NCI-H2227 treated with DMSO at 0.1 percent for 48 hours (cell line): ENCODE measurements at places on chromosomes 1 and 21.

DNA sequence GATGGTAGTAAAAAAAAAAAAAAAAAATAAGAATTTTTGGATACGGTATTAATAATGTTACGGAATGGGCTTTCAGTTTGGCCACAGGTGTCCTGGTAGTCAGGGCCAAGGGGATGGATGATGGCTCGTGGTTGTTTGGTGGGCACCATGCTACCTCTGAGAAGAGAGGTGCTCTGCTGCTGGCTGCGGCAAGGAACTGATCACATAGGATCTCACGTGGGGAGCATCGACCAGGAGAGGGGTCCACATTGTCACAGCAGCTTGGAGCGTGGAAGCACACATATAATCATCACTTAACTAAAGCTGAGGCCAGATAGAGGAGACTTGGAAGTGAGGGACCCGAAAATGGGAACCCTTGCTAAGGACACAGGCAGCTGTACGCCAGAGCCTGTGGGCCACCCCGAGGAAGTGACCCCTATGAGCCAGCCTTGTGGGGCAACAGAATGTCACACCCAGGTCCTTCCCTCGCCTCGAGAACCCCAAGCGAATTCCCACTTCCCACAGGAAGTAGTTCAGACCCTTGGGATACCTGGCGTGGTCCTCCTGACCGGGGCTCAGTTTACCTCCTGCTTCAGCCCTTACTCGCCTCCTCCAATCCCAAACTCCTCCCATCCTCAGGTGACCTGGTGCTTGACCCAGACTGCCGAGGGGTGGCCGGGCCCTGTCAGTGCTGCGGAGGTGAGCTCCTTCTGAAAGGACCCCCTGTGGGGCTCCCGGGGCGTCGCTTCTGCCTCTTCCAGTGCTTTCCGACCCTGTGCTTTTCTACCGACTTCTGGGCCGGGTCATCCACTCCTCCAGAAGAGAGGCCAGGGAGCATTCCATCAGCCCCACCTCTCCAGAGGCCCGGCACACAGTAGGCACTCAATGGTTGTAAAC is 222.0 kb downstream of the CAMTA1 start:
- no peak for DNase-seq

- DNase-seq = peak; percentile 70
Observed at GRCh38 chr21:34126269-34126668, 52.9 kb downstream of the MRPS6 start.

DNA sequence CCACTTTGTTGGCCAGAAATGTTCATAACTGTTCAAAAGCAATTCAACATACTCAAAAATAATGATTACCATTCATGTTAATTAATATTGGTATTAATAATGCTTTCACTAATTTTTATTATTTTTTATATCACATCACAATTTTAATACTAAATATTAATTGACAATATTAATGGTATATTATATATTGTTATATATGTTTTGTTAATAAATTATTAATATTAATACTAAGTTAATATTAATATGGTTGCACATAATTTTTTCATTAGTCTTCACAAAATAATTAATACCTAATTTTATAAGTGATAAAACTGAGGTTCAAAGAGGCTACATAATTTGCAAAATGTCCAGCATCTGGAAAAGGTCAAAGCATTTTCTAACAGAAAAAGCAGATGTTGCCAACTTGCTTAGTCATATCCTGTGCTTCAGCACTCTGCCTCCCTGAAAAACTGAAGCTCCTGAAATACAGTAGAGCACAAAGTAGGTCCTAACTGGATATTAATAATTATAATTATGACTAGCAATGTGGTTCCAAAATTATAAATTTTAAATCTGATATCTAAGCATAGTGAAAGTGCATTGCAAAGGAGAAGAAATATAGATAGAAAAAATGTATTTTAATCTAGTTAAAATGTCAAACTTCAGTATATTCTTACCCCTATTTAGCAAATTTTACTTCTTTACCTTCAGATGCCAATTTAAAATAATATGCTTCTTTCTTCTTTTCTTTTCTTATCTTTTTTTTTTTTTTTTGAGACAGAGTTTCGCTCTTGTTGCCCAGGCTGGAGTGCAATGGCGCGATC is 123.2 kb upstream of the TNFSF4 start:
- no peak for DNase-seq

DNA sequence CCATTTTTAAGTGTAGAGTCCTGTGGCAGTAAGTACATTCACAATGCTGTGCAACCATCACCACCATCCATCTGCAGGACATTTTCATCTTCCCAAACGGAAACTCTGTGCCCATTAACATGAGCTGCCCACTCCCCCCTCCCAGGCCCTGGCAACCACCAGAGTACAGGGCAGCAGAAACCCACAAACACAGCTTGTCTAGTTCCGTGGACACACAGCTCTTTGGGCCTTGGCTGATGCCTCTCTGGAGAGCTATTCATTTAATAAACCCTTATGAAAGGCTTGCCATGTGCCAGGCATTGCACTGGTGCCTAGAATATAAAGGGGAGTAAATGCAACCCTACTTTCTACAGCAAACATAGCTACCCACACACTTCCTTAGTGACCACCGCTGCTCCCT is 28.0 kb downstream of the STUM start:
- no peak for DNase-seq

DNA sequence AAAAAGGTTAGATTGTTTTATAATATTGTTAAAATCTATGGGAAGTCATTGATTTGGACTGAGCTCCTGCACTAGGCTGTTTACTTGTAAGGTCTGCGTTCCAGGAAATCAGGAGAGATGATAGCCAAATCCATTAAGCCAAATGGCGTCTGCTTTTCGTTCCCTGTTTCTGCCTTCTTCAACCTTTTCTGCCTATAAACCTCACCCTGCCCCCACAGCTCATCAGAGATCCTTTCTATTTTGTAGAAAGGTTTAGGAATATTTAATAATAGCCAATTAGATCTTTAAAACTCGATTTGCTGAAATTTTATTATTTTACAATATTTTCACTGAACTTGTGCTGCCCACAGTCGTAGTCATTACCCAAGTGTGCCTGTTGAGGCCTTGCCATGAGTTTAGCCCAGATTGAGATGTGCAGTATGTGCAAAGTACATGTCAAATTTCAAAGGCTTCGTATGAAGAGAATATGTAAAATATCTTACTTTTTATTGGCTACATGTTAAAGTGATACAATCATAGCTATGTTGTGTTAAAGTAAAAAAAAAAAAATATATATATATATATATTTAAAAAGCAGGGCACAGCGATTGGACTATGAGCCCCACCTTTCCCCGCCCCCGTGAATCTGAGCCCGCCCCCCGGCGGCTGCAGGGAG is 444 bp upstream of the IARS2 start:
- DNase-seq = no peak

- DNase-seq = no peak
Observed at GRCh38 chr1:201905234-201905890, 16.7 kb downstream of the SHISA4 start.

DNA sequence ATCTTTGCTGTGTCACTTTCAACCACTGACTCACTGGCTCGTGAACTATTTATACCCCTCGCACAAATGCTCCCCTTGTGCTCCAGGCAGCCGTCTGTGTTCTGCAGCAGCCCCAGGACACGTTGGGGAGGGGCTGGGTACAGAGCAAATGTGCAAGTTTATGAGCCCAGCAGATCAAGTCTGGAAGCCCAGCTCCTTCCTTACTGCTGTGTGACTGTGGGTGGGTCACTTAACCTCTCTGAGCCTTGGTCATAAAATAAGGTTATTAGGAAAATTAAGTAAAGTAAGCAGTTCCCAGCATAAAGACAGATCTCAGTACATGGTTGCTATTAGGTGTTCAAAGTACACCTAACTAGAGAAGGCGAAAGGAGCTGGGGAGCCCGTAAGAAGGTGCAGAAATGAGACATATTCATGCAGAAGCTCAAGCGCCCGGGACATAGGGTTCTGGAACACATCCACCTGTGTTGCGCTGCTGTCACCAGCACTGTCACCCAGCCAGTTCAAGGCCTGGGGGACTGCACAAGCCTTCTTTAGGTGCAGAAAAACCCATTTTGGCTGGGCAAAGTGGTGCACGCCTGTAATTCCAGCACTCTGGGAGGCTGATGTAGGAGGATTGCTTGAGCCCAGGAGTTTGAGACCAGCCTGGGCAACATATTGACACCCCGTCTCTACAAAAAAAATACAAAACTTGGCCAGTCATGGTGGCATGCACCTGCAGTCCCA is 13.8 kb downstream of the EFHD2 start:
- DNase-seq = no peak

DNA sequence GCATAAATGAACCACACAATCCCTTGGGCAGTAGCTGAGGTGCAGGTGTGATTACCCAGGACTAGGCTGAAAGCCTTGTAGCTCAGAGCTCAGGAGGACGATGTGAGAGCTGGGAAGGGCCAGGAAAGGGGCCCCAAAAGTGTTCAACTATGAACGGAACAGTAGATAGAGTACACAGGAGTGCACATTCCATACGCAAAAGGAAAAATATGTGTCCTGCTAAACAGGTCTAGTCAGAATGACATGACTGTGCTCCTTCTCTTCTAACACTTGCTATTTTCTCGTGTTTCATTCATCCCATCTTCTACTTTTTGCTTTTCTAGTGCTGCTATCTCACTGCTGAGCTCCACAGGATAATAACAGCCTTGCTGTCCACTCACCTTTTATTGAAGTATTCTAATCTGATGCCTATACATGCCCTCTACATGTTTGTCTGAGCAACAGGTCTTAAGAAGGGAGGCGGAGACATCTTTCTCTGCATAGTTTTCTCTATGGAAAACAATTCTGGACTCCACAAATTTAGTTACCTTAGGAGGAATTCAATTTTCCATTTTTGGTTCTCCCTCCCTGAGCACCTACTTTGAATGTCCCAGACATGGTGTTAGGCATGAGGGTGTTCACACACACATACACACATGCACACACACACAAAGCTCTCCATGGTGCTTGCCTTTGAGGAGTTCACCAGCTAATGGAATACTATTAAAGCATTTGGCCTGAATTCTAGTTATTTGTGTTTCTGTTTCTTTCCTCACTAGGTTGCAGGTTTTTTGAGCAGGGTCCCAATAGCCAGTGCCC is 3.4 kb downstream of the S100A10 start:
- DNase-seq = no peak

- no peak for DNase-seq
Observed at GRCh38 chr21:45572231-45572630, 30.0 kb upstream of the SLC19A1 start.

DNA sequence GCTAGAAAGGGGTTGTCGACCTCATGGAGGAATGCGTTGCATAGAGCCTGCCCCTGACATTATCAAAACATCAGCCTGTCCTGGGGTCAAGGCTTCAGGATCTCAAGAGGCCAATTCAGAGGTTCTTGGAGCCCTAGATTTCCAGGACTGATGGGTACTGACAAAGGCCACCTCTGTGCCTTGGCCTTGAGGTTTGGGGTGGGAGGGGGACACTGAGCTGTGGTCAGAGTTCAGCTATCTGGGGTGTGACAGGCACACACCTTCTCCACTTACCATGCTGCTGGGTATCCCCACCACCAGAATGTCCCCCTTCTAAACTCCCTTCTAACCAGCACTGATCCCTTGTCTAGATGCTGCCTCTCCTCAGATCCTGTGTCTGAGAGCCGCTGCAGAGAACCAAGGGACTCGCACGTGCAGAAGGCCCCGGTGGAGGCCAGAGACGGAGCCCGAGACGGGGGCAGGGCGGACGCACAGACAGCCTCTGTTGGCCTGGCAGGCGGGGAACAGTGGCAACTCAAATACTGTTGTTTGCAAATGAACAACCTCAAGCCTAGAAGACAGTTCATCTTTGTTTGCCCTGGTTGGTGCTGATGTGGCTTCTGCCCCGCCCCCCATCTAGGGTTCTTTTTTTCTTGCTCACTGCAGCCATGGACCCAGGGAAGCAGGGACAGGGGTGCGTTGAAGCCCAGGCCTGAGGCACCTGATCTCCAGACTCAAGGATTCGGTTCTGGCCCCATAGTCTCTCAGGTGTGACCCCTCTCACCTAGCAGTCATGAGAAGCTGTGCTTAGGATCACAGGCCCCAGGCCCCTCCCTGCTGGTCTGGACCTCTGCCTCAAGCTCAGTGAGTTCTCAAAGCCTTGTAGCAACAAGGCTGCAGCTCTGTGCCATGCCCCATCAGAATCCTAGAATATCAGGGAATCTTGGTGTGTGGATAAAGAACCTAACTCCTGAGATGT is 28.1 kb upstream of the CSF1 start:
- DNase-seq = no peak

DNA sequence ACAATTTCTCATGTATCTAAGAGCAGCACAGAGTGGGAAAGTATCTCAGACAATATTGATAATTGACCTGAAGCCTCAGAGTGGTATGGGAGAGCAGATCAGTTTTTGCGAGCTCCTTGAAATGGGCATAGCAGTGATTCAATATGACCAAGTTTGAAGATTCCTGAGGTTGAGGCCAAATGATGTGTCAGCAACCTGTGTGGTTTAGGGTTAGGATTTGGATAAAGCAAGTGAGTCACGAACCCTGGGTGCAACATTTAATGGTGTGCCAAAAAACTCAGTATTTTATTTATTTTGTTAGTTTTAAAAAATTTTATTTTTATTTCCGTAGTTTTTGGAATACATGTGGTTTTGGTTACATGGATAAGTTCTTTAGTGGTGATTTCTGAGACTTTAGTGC is 92.5 kb upstream of the C21orf91 start:
- DNase-seq = no peak

GRCh38 chr1:17984583-17984982 is 123.0 kb upstream of the IGSF21 start:
- no peak for DNase-seq

GRCh38 chr1:160351629-160352028 is 8.4 kb downstream of the NCSTN start:
- no peak for DNase-seq

DNA sequence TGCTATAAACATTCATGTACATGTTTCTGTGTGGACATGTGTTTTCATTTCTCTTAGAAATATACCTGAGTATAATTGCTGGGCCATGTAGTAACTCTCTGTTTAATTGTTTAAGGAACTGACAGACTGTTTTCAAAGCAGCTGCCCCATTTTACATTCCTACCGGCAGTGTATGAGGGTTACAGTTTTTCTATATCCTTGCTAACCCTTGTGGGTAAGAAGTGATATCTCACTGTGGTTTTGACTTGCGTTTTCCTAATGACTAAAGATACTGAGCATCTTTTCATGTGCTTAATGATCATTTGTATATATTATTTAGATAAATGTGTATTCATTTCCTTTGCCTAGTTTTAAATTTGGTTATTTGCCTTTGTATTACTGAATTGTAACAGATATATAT is 81.7 kb downstream of the DNM3 start:
- DNase-seq = no peak

GRCh38 chr1:41427122-41427913 is 57.2 kb downstream of the EDN2 start:
- no peak for DNase-seq

DNA sequence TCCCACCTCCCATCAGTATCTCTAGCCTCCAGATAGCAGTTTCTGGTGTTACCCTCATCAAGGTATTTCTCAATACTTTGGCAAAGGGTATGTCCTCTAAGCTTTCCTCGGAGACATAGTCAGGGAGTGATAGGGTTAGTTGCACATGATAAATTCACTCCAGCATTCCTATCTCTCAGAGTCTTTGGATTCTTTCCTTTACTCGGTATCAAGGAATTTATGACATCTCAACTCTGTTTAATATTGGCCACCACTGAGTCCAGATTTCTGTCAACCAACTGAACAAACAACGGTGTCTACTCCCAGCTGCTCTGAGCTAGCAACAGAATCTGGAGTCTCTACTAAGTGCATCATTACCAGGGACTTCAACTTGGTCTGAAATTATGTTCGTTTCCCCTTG is 233.4 kb downstream of the TM2D1 start:
- DNase-seq = no peak
